HepG2 (cell line): ENCODE measurements at places on chromosomes 5 and 9.
A peak's percentile ranks its signal among the peaks of the same experiment; 100 is the strongest.

- DNase-seq = peak; percentile 64
Observed at GRCh38 chr5:136032564-136032963, 3.8 kb downstream of the TGFBI start.

DNA sequence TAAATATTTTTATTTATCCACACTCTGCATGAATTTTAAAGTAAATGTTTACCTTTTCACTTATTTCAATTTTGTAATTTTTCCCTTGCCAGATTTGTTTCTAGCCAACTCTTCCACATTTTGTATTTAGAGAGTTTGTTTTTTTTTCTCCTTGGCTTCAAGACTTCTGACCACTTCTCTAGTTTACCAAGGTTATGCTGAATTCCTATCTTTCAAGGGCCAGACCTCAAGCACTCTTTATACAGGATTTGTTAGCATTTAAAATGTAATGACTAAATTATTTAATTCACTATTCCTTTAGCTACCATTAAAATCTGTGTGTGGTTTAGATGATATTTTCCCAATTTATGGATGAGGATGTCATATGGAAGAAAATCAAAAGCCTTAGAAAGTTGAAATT is 42.5 kb downstream of the MEF2C start:
- no peak for DNase-seq

DNA sequence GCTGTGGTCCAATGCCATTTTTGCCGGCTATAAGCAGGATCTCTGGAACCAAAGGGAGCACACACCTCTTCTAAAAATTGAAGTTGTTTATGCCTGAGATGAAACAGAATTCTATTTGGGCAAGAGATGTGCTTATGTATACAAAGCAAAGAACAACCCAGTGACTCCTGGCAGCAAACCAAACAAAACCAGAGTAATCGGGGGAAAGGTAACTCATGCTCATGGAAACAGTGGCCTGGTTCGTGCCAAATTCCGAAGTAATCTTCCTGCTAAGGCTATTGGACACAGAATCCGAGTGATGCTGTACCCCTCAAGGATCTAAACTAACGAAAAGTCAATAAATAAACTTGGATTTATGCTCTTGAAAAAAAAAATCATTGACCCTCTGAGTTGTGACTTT is 178.7 kb downstream of the CEMIP2 start:
- no peak for DNase-seq

DNA sequence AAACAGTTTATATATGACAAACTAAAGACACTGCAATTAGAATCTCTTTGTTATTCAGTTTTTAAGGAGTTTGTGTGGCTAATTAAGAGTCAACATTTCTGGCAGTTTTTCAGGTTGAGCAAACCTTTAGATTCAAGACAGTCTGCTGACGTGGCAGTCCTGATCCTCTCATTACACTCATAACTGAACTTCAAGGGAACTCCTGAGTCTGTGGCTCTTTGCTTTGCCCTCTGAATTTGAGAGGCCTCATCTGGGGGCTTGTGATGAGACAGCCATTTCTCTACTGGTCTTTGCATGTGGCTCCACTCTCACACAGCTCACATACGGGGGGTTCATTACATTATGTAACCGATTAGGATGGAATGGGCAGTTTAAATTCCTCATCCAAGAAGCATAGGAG is 182.9 kb upstream of the MEF2C start:
- no peak for DNase-seq

DNA sequence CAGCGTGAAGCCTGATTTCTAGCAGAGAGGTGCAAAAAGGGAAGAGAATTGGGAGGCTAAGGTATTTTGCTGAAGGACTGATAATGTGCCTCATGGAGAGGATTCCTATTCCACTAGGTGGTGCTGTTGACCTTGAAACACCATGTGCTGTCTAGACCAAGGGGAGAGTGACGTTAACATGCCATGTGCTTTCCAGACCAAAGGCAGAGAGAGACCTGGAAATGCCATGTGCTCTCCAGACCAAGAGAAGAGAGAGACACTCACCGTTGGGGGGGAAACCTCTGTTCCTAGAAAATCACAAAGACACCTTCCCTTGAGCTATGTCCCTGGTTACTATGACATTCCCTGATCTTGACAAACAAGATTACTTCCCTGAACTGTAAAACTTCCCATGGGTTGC is 286.0 kb upstream of the TUSC1 start:
- DNase-seq = peak; percentile 47

DNA sequence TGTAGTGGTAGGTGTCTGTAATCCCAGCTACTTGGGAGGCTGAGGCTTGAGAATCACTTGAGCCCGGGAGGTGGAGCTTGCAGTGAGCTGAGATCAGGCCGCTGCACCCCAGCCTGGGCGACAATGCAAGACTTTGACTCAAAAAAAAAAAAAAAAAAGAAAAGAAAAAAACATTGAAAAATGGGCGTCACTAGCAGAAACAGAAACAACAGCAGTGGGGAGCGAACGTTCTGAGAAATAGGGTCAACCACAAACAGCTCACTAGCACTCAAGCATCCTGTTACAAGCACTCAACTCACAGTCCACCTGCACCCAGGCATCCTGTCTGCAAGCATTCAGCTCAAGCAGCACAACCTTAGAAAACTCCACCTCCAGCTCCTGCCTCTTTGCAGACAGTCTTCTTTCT is 17.2 kb downstream of the TRIM14 start:
- DNase-seq = no peak

GRCh38 chr5:61659221-61659696 is 327.2 kb downstream of the ZSWIM6 start:
- no peak for DNase-seq

- peak; percentile 70 for DNase-seq
Observed at GRCh38 chr5:39074017-39074814, at the start of gene RICTOR. Gene RICTOR (minus strand): TSS chr5:39074399. CDS start chr5:39074377, 22 bp downstream.

DNA sequence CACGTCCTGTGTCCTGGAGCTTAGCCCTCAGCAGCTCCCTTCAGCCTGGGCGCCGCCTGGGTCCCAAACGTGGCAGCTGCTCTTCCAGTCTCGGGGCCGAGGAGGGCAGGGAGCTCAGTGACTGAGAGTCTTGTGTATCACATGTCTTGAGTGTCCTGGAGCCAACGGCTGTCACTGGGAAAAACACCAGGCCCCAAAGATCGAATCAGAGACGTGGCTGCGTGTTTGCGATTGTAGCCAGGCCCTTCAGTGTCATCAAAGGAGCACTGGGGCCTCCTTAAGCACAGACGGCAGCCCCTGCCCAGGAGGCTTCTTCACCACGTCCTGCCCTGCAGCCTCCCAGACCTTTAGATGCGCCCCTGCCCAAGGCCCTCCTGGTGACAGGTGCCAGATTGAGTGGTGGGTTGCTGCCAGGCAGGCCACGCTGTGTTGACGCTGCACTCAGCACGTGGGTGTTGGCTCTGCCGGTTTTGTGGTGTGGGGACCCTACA is 5.7 kb upstream of the EXOC3 start:
- no peak for DNase-seq

DNA sequence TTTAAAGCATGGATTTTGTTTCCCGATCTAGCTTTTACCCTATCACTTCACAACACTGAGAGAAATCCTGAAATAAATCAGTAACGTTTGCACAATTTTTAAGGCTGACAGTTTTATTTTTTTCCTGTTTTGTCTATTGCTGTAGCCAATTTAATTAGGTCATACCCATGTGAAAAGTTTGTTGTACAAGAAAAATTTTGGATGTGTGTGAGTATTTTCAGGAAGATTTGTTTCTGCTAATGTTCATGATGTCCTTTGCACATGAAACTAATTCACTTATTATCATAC is 237.8 kb downstream of the ARRDC3 start:
- DNase-seq = no peak

GRCh38 chr5:32099486-32100035 is 74.6 kb downstream of the GOLPH3 start:
- no peak for DNase-seq

GRCh38 chr9:124621371-124622328 is 114.5 kb upstream of the NR5A1 start:
- no peak for DNase-seq

DNA sequence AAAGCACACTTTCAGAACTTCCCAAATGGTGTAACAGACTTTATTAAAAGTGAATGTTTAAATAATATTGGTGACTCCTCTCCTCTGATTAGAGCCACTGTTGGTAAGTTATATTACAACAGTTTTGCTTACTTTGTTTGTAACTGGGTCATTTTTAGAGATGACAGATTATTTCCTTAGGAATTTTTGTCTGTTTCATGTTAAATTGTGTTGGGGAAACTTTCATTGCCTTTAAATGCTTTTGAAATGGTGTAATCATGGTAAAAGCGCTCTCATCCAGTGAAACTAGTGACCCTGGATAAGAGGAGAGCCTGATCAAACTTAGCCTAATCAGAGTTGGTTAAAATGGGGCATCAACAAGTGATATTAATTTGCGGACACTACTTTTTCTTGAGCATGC is 39.4 kb downstream of the TNPO1 start:
- DNase-seq = no peak

DNA sequence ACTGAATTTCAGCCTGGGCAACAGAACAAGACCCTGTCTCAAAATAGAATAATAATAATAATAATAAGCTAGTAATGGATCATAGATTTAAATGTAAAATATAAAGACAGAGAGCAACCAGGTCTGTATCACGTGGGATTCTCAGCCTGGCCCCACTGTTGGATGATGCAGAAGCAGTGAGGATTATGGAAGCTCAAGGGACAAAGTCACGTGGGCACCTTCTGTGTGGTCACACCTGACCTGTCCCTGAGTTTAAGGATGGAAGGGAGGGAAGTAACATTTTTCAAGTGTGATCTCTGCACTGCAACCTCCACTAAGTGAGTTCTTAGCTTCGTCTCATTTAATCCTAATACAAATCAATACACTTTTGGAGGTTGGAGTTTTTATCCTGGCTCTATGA is 212.5 kb upstream of the IER5L start:
- DNase-seq = no peak

DNA sequence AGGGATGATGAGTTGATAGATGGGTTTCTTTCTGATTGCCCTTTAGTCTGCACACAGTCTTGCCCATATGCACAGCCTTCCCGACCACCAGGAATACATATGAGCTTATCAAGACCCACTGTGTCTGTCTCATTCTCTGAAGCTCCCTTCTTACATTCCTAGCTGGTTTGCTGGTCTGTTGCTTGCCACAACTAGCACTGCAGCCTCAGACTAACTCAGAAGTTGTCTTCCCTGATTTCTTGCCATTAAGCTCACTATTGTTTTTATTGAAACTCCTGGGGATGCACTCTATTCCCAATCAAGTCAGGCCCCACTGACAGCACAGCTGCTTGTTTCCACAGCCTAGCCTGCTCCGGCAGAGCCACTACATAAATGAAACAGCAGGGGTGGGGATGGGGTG is 97.5 kb downstream of the SAXO1 start:
- DNase-seq = no peak

- no peak for DNase-seq
Observed at GRCh38 chr9:124426361-124426760, 11.1 kb upstream of the PSMB7 start.

DNA sequence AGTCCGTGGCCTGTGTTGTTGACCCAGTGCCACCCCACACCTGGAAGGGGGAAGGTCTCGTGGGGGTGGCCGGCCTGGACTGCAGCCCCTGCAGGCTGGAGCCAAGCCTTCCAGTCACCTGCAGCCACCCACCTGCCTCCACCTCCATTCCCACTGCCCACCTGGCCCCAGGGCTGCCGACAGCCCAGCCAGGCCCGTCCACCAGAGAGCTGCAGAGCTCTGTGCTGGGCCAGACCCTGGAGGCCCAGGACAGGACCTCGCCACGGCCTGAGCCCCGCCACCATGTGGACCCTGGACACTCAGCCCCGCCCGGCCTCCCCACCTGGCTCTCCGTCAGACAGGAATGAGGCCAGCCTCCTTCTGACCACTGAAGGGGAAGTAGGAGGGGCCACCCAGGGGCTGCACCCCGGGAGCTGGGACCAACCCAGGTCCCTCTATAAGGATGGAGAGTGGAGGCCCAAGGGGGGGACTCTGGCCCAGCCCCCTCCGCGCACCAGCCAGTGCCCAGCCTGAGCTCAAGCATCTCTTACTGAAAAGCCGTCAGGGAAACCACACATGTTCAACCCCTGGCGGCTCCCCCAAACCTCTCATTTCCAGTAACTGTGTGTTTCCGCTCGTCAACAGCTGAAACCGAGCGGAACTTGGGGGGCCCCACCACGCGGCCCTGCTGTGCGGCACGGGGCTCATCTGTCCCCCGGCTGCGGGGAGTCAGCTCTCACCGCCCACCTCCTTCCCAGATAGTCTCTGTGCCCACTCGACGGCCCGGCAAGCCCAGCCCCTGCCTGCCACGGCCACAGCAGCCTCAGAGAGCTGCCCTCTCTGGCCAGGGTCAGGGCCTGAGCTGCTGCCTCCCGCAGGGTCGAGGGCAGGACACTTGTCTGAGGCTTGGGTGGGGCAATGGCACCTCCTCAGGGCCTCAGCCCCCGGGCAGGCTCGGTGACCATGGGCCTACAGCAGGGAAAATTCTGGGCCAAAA is 12.8 kb downstream of the NOTCH1 start:
- no peak for DNase-seq

DNA sequence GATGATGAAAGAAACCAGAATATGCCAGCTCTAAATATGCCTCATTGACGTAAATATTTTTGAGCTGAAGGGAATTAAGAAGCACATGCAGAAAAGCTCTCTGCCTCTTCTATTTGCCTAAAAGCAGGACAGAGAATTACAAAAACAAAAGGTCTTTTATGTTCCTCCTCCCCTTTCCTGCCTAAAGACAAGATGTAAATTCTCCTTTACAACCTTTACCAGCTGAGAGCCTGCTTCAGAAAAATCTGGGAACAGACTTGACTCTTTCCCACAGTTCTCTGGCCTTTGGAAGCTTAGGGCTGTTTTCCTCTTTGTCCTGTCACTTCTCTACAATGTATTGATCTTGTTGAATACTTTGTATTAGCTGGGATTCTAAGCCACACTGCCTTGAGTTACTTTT is 199.7 kb downstream of the TMC1 start:
- no peak for DNase-seq

- DNase-seq = no peak
Observed at GRCh38 chr9:98326459-98327248, 71.2 kb upstream of the TBC1D2 start.

GRCh38 chr9:19456996-19457692 is 48.3 kb downstream of the ACER2 start:
- peak; percentile 66 for DNase-seq
